ENCODE measurements at places on chromosomes 3 and 15.

- DNase-seq = no peak
Observed at GRCh38 chr15:64038878-64039610, 7.2 kb downstream of the DAPK2 start.

- no peak for DNase-seq
Observed at GRCh38 chr3:33128706-33129105, 14.9 kb downstream of the CRTAP start.

- DNase-seq = no peak
Observed at GRCh38 chr15:72962054-72962702, 90.1 kb upstream of the NEO1 start.

DNA sequence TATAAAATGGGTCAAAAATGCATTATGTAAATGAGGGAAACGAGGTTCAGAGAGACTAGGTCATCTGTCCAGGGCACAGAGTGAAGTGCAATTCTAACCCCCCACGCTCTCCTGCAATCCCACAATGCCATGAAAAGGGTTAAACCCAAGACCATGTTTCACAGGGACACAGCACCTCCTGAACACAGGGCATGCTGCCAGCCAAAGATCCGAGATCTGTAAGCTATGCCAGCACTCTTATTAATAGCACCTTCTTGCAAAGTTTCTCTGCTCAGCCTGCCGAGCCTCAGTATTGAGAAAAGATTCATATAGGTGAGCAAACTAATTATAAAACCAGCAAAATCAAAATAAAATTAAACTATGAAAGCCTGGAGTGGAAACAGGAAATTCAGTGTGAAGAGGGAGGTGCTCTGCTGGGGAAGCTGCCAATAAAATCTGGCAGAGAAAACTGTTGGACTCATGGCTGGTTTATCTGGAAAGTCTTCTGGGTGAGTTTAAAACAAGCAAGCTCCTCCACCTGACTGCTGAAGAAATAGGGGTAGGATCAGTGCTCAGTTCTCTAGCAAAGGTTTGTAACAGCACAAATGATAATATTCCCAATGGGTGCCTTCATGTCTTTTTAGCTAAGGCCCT, 50.3 kb downstream of the LRIG1 start:
- peak; percentile 28 for DNase-seq

GRCh38 chr3:155080692-155081091, 573 bp downstream of the MME start:
- no peak for DNase-seq

- peak; percentile 38 for DNase-seq
Observed at GRCh38 chr3:171460725-171461524, 720 bp upstream of the TNIK start.

GRCh38 chr15:43256341-43256740, 10.4 kb downstream of the TGM5 start:
- DNase-seq = no peak

DNA sequence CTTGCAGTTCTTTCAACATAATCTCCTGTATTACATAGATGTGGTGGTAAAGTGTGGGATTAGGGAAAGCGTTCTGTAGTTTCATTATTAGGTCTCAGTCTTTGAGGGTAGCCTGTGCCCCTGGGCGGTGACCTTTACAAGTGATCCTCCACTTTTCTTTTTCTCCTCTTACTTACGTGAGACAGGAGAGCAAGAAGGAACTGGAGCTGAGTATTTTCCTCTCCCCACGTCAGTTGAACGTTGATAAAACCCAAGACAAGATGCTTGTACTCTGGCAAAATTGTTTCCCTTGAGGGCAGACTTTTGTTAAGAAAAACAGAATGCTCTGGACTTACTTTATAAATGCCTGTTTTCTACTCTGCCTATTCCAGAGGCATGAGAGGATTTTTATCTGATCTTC, 378.7 kb downstream of the ZNF385D start:
- DNase-seq = no peak

DNA sequence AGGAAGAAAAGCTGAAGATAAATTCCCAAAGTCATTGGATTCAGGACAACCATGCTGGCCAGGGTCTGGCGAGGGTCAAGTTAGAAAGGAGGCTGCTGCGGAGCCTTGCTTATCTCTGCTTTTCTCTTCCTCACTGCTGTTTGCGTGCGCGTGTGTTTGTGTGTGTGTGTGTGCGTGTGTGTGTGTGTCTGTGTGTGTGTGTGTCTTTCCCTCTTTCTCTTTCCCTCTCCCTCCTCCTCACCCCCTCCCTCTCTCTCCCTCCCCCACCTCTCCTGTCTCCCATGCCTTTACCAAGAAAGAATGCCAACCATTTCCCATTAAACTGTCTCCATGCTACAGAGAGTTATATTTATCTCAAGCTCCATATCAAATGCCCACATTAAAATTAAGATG, at the start of gene COLQ:
TSS of gene COLQ (minus strand) at position 134 of the 393 bp plus-strand sequence. CDS start at position 53, 81 bp downstream.
- no peak for DNase-seq

DNA sequence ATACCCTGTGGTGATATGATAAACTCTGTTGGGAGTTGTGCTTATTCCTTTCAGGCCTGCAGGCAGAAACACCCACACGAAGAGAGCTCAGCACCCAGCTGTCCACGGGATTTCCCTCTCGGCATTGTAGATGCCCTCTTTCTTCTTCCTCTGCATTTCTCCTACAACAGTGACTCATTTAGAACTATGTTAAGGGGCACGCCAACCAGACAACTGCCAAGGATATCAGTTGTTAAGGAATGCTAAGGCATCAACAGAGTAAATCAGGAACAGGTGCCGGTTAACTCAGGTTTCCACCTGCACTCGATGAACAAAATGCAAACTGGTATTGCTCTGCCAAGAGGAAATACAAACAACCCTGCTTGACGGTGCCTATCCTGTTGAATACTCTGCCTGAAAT, 270.0 kb upstream of the PEX5L start:
- DNase-seq = no peak

DNA sequence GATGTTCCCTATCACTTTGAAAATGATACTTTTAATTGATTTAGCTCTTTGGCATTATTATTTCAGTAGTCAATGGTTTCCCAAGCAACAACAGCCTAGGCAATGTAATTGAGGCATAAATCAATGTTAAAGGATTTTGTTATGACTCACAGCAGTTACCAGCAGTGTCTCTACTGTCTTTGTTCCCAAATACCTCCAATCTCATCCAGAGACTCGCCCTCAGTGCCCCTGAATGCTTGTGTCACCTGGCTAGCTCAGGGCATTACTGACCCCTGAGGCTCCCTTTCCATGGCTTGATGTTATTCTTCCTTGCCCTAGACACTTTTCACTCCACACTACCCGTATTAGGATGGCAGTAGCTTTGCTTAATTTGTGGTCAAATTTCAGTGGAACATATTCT, 227.2 kb downstream of the SQOR start:
- no peak for DNase-seq

GRCh38 chr3:170189398-170190256, 8.1 kb upstream of the PHC3 start:
- DNase-seq = no peak

GRCh38 chr3:184290331-184290730, 8.7 kb upstream of the PSMD2 start:
- DNase-seq = no peak

DNA sequence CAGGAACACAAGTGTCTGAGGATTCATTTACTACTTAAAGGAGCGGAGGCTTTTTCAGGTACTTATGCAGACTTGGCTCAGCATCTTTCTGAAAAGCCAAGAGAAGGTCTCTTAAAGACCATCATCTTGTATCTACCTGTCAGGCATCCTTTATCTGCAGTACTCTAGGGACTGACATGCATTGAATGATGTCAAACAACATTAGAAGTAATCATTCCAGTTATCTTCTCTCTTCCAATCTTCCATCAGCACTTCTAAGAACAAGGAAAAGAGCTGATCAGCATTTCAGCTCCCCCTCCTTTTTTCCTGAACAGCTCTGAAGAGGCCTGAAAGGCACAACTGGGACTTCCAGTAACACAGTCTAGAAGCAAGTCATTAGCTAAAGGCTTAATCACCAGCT, 214.8 kb downstream of the KCNH8 start:
- DNase-seq = no peak

- DNase-seq = no peak
Observed at GRCh38 chr3:101383156-101383575, 62.8 kb upstream of the IMPG2 start.

GRCh38 chr3:171791692-171792076, 18.6 kb downstream of the PLD1 start:
- DNase-seq = peak; percentile 28

DNA sequence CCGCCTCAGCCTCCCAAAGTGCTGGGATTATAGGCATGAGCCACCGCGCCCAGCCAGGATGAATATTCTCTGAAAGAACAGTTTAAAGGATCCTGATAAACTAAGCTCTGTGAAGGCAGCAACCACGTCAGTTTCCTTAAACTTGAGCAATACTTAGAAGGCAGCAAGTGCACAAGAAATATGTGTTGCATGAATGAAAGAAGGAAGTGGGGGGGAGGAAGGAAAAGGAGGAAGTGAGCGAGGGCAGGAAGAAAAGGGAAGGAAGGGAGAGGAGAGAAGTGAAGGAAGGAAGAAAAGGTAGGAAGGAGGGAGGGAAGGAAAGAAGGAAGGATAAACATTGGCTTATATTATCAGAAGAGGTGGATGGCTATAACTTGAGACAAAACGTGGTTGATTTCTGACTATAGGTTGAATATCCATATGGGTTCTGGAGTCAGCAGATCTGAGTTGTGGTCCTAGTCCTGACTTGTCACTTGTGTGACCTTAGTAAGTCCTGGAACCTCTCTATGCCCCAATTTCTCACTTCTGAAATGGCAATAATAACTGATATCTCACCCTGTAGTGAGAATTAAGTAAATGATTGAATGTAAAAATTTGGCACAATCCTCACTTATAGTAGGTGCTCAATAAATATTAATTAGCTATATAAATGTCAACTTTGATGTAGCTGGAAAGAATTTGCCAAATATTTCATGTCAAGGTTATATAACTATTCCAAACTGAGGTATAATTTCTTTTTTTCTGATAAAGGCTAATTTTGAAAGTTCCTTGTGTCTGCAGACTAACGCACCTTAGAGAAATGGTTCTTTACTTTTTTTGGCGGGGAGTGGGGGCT, 12.0 kb upstream of the SEMA4B start:
- DNase-seq = no peak

- DNase-seq = no peak
Observed at GRCh38 chr15:81362790-81363189, 11.2 kb downstream of the TMC3 start.

DNA sequence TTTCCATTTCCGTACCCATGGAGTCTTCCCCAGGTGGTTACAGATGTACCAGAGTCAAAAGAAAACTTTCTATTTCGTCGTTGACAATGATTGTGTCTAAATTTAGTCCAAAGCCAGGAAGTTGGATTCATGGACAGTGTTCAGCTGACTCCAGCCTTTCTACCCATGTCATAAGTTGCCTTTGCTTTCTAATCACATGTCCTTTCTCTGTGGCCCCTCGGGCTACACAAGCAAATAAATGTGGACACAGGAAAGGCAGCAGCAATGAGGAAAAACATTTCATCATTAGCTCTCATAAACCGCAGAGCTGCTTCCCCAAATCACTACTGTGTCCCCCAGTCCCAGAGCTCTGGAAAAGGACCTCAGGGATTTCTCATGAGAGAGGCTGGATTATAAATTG, 82.0 kb downstream of the USF3 start:
- DNase-seq = no peak

- no peak for DNase-seq
Observed at GRCh38 chr15:78224023-78224411, 10.3 kb downstream of the ACSBG1 start.

DNA sequence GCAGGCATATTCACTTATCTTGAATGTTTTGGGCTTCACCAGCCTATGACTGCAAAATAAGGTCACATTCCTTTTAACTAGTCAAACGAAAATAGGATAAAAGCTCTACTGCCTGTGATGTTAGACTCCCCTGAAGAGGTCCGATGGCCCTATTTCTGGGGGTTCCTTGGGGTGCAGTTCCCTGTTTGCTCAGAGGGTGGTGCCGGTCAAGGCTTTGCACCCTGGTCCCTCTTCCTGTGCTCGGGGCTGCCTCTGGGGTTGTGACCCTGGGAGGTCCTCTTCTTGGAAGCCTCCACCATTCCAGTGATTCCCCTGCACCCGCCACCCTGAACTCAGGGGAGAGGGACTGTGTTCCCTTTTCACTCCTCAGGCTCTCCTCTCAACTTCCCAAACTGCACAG, 86.7 kb upstream of the ANKRD34C start:
- no peak for DNase-seq

DNA sequence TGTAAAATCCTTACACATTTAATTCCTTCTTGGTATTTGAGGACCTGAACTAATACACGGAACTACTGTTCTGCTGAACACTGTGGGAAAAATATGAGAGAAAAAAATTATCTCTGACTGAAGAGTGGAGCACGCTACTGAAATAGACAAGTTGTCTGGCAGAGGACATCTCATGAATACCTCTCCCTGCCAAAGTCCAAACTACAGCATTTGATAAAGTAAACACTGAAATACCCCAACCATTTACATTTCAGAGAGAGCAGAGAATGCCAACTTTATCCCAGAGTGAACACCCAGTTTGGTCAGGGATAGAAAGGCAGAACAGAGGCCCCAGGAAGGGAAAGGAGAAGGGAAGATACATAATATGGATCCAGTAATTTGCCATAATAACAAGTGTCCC, 920.7 kb downstream of the SQOR start:
- DNase-seq = no peak

- no peak for DNase-seq
Observed at GRCh38 chr3:187841560-187841959, 96.3 kb upstream of the BCL6 start.

DNA sequence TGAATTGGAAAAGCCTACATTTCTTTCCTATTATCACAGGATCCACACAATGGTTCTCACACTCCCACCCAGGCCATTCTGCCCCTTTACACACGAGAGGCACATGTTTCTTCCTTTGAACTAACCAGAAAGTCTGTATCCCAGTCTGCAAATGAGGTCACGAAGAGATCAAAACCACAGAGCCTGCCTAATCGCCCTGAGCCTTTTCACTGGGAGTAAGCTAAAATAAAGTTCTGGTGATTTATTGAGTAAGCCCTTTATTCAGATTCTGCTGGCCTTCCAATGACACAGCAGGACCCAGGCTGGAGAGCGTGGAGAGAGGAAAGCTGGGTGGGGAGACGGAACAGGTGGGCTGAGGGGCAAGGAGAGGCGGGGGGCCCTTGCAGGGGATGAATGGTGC, 78.7 kb downstream of the ATP1B3 start:
- DNase-seq = no peak

- no peak for DNase-seq
Observed at GRCh38 chr15:100785181-100786138, 94.2 kb upstream of the ALDH1A3 start.

DNA sequence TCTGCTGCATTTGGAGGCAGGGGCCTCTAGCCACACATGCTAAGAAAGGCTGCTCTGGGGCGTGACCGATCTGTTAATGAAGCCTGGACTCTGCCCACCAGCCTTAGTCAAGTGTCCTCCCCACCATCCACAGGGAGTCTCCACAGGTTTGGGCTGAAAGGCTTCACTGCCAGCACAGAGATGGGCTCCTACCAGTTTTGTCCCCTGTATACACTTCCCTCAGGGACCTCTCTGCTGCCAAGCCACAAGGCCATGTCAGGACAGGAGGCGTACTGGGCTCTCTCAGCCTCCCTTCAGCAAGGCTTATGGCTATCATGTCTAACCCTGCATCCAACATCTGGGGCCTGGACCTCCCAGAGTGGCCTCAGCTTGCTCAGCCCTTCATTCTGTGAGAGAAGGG, 23.5 kb downstream of the KIF9 start:
- no peak for DNase-seq

- no peak for DNase-seq
Observed at GRCh38 chr3:5126586-5126985, 4.5 kb downstream of the ARL8B start.
